ENCODE measurements at places on chromosomes 7 and 10.

- no peak for DNase-seq
These were observed 178.0 kb downstream of the RNF216 start for GRCh38 chr7:5603241-5604140.

DNA sequence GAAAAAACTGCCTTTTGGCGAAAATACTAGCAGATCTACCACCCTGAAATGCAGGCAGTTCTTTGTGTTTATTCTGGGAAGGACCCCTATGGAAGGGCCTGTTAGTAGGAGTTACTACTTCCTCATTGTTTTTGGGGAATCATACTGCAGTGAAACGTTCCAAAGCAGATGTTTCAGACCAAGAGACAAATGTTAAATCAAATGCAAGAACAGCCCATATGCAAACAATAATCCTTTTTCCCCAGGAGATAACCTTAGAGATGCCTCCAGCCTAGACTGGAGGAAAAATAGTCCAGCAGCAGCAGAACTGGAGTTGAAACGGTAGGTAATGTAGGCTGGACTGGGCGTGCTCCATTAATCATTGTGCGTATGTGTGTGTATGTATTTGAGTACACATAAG is 65.9 kb upstream of the VWDE start:
- no peak for DNase-seq

DNA sequence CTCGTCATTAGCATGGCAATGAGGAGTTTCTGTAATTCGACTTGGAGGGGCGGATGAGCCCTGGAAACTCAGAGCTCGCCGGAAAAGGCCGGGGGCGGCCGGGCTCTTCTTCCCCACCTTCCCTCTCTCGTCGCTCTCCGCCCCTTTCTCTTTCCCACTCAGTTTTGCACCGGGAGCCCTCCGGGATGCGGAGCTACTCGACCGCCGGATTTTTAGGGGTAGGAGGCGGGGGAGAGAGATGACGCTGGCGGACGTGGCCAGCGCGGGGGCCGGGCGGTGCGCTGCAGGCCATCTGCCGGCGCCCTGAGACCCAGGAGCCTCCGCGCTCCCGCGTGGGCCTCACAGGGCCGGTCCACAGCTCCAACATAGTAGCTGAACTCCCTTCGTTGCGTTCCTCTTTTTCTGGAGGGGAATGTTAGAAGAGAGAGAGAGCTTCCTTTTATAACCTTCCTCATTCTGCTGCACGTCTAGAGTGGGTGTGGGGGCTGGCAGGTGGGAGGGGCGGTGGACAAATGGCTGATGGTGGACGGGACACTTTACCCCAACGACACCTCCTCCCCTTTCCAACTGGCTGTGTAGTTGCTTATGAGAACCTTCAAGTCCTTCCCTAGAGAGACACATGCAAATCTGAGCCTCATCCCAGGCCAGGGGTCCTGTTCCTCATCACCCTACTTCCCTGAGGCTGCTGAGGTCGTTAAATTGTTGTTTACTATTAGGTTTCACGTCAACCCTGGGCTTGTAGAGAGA is 1.1 kb upstream of the HOXA1 start:
- DNase-seq = no peak

- no peak for DNase-seq
These were observed 31.3 kb downstream of the RNF216 start for GRCh38 chr7:5750031-5750653.

- DNase-seq = no peak
These were observed 1.1 kb downstream of the SNX13 start for GRCh38 chr7:17939211-17939605.

GRCh38 chr7:83532219-83532618 is 116.7 kb downstream of the SEMA3E start:
- DNase-seq = no peak

DNA sequence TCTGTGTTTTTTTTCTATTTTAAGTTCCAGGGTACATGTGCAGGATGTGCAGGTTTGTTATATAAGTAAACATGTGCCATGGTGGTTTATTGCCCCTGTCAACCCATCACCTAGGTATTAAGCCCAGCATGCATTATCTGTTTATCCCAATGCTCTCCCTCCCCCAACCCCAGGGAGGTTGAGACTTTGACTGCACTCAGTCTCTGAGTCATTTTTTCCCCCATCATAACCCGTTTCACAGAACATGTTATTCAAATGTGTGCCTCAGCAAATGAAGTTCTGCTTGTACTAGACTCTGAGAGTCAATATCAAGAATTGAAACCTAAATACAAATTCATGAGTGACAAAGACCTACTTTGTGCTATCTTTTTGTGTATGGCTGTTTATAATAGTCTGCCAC is 70.0 kb upstream of the CYP26C1 start:
- DNase-seq = no peak

GRCh38 chr10:110174201-110174600 is 33.2 kb upstream of the MXI1 start:
- no peak for DNase-seq

DNA sequence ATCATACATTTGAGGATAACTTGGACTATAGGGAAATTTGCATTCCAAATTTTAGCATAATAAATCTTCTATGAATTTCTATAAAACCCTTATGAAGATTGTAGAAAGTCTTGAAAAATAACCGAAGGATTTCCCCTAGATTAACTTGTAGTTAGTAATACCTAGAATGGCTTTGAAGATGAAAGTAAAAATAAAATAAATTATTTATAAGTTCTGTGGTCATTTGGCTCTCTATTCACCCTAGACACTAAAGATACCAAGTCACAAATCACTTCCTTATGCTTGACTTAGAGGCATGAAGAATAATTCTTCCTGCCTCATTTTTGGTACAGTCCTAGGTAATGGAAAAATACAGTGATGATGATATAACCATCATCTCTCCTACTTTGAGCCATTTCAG is 79.3 kb downstream of the CSTF2T start:
- DNase-seq = no peak

GRCh38 chr10:12243864-12244620 is 48.1 kb downstream of the CDC123 start:
- DNase-seq = no peak

DNA sequence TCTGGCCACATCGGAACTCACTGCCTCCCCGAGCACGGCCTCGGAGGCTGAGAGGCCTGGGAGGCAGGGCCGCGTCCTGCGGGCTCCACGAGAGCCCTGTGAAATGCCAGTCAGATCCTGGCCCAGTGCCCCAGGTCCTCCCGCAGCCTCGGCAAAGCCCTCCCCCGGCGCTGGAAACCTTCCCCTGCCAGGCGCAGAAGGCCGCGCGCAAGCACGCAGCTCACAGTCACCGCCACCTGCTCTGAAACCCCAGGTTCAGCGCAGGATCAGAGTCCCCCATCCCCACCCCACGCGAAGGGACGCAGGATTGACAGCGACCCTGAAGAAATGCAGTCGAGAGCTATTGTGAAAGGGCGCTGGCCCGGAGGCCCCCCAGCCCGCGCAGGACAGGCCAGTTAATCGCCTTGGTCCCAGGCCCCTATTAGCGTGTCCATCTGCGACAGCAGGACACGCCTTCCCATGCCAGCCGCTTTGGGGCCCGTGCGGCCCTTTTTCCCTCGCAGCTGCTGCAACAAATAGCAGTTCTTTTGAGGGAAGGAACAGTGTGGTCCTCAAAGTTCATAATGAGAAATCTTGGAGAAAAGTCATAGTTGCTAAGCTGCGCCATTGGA is 13.5 kb upstream of the EGFR start:
- no peak for DNase-seq

DNA sequence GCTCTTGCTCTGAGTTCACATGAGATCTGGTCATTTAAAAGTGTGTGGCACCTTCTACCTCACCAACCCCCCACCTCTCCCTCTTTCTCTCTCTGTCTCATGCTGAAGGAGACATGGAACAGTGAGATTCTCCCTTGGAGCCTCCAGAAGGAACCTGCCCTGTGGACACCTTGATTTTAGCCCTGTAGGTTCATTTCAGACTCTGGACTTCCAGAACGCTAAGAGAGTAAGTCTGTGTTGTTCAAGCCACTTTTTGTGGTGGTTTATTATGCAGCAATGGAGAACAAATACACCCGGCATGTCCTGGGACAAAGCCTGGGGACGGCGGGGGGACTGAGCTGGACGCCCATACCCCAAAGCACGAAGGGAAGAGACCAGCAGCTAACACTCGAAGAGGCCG is 20.7 kb upstream of the GIMAP8 start:
- DNase-seq = no peak

- DNase-seq = no peak
These were observed 22.2 kb downstream of the GPNMB start for GRCh38 chr7:23268746-23269145.

GRCh38 chr7:159143780-159144757 is 598 bp downstream of the VIPR2 start:
- no peak for DNase-seq

DNA sequence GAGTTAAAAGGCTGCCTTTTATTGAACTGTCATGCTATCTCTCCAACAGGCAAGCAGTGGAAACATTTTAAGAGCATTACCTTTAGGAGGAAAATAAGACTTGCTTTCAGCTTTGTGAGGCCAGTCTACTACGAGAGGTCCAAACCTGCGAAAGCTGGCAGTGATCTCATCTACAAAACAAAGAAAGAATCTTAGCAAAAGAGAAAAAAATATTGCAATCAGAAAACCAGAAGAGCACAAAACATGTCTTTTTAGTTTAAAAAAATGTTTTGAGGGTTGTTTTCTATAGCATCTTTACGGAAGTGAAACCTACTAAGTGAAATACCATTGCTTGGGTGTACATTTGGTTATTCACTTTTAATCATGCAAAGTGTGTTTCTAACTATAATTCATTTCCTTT is 147.9 kb downstream of the CPEB3 start:
- no peak for DNase-seq

DNA sequence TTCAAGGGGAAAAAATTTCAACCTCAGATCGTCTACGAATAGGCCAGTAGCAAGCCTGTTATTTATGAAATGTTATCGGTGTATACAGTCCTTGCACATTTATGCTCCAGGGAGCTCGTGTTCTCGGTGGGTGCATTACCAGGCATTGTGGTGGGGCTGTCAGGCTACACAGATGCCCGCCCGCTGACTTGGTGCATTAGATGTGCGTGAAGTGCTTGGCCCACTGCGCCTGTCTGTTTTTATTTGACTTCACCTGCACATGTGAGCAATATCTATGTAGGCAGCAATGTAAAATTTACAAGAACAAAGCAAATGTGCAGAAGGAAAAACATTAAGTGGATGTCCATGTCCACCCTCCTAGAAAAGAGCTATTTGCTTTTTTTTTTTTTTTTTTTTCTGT is 2.8 kb downstream of the FOXK1 start:
- no peak for DNase-seq

DNA sequence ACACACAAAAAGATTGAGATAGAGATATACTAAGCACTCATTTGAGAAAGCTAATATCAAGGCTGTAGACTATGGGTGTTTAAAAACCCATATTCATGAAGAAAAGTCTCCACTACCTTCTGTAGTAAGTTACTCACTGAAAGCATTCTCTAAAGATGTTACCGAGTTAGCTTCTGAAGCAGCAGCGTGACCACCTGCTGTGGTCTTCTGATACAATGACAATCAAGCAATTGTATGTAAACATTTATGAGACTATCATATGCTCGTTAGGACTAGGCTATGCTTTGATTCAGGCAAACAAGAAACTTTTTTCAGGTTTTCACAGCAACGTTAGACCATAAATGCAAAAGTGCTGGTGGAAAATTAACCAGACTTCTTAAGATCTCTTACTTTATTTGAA is 11.2 kb downstream of the RHOBTB1 start:
- DNase-seq = no peak

GRCh38 chr7:33903791-33904680 is 1.3 kb upstream of the BMPER start:
- DNase-seq = no peak

- no peak for DNase-seq
These were observed 371.6 kb downstream of the BBS9 start for GRCh38 chr7:33500703-33501701.

- DNase-seq = no peak
These were observed 128.5 kb upstream of the PFKP start for GRCh38 chr10:2938869-2939268.

DNA sequence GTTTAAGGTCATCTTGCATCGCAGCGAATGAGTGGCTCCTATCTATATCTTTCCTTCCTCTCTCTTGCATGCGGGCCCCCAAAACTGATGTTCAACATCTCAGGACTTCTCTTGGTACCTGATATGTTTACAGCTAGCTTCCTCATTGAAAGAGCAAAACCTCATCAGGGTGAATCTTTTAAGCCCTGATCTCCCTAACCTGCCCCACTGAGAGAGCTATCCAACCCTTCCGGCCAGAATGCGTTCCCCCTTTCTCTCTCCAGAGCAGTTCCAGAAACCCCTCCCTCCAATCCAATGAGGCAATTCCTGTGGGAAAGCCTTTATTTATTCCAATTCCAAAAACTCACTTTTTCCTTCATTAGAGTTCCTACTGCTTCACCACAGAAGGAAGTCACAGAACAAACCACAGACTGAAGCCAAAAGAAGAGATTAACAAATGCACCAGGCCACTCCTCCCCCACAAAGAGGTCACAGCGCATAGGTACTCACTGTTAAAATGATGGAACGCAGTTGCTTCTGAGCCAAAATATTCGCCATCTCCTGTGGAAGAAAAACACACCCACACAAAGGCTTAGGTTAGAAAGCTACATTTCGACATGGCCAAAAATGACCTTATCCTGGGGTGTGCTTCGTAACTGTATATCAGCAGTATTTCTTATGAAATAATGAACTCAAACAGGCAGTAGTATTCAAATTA is 232.4 kb downstream of the ELMO1 start:
- DNase-seq = no peak

DNA sequence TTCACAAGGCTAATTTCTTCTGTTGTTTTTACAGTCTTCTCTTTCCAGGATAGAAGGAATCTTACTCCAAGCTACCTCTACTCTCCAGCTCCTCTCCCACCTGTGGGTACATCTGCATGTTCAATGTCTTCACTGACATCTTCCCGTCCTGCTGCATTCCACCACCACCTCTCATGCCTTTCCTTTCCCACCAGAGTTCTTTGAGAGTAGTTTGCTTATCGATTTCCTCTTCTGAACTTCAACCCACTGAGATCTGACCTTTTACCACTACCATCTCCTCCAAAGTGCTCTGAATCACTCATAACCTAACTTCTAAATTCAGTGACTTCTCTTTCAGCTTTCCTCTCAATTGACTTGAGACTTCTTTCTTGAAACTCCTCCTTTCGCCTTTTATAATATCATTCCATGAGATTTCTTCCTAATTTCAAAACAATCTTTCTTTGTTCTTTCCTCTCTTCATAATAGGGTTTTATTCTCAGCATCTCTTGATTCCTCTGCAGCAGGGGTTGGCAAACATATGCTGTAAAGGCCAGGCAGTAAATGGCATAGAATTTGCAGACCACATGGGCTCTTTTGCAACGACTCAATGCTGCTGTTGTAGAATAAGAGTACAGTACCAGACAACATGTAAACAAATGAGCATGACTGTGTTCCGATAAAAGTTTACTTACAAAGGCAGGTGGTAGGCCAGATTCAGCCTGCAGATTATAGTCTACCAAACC is 22.1 kb downstream of the ACSL5 start:
- no peak for DNase-seq

DNA sequence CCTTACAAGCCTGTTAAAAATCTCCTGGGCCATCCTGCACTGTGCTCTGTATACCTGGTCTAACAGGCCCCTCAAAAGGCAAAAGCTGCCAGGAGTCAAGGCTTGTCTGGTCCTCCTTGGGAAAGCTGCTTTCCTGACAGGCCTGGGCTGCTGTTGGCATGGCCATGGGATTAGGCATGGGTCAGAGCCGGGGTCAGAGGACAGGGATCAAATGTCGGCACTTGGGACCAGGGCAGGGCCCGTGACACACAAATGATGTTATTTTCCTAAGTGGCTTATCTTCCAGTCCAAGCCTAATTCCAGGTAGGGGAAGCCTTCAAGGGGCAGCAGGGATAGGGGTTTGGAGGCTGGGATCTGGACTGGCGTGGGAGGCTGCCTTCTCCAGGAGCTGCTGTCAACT is 191.5 kb upstream of the GPR26 start:
- DNase-seq = no peak

- no peak for DNase-seq
These were observed 165.2 kb downstream of the AMPH start for GRCh38 chr7:38465956-38466355.

Measured in D721Med (cell line).